ENCODE measurements at places on chromosomes 11 and 22.

- DNase-seq: no peak
Observed at GRCh38 chr22:45204241-45204640, 36.5 kb downstream of the KIAA0930 start.

DNA sequence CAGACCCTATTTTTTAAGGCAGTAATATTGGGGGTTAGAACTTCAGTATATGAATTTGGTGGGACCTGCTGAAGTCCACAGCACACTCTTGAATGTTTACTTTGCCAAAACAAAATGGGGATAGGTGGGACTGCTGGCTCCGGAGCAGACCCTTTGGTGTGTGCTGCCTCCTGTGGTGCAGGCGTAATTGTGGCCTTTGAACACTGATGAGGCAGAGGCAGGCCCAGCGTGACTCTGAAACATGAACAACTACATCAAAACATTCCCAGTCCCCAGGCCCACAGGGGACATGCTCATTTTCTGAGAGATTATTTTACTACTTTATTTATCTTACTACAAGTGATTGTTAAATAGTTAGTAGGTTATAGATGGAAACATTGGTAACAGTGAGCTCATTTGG, 225.0 kb upstream of the TBCEL start:
- no peak for DNase-seq

GRCh38 chr11:119934866-119935265, 203.0 kb downstream of the TRIM29 start:
- DNase-seq: no peak

GRCh38 chr22:36386900-36387708, 663 bp downstream of the MYH9 start:
- DNase-seq: peak; percentile 54

DNA sequence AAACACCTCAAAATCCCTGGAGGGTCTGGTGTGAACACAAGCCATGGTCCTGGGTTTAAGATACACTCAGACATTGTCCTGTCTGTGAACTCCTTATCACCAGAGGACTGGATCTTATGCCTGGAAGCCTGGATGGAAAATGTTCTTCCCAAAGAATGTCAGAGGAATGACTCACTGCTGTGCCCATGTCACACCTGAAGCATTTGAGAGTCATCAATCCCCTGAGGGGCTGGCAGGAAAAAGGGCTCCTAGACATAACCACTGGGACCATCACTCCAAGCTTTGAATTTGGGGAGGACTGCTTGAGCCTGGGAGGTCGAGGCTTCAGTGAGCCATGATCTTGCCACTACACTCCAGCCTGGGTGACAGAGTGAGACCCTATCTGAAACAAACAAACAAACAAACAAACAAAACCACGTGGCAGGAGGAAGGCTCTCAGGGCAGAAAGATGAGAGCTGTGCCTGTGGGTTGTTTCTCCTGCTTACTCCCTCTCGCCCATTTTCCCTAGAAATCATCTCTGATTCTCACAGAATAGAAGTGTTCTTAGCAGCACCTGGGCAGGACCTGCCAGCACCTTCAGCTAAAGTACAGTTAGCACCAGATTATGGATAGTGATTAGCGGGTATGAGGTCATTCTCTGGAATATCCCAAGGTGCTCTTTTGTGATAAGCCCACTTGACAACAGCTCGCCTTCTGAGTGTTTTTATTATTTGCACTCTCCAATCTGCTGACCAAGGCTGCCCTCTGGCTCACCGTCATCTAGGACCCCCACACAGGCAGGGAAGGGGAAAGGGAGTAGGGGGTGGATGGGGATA, 11.9 kb upstream of the PRG2 start:
- DNase-seq: no peak

- DNase-seq: no peak
Observed at GRCh38 chr11:77993902-77994301, 566 bp downstream of the INTS4 start.

DNA sequence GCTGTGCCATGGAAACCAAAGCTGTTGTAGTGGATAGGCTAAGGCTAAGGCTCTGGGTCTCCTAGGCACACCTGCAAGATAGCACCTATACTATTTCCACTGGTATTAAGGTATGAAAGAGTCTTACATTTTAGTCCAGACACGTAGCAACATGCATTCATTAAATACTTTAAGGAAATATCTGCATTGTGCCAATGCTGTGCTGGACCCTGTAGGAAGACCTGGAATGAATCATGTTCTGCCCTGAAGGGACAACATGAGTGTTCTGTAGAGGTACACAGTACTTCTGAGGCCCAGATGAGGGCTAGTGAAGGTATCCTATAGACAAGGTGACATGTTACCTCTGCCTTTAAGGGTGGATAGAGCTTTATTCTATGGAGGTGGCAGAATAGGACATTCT, 35.2 kb upstream of the RRM1 start:
- DNase-seq: no peak

DNA sequence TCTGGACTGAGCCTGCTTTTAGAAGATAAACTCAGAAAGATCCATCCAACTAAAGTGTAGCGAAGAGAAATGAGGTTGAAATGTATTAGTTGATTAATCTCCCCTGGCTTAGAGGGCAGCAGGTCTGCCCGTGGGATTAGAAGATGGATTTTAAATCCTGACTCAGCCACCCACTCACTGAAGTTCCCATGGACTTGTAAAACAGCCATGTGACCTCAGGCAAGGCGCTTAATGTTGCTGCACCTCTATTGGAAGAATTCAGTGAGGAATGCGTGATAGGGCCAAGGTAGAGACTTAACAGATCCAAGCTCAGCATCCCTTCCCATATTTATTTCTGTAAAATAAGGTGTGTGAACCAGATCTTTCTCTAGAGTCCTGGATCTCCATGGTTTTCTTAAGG, 45.1 kb upstream of the ELF5 start:
- DNase-seq: no peak

DNA sequence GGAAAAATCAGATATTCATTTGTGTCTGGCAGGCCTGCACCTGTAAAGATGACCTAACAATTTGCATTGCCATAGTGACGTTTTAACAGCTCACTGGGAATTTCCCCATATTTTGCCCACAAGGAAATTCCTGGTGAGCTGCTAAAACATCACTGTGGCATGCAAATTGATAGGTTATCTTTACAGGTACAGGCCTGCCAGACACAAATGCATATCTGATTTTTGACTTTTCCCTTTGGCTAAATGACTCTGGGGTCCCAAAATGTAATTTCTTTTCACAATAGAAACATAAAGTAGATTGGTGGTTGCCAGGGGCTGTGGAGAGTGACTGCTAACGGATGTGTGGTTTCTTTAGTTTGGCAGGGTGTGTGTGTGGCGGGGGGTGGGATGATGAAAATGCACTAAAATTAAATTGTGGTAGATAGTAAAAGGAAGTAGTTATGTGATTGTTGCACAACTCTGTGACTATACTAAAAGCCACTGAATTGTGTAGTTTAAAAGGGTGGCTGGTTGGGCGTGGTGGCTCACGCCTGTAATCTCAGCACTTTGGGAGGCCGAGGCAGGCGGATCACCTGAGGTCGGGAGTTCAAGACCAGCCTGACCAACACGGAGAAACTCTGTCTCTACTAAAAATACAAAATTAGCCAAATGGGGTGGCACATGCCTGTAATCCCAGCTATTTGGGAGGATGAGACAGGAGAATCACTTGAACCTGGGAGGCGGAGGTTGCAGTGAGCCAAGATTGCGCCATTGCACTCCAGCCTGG, 18.5 kb upstream of the FEZ1 start:
- peak; percentile 65 for DNase-seq

- DNase-seq: no peak
Observed at GRCh38 chr11:41003339-41004282, 455.8 kb downstream of the LRRC4C start.

GRCh38 chr11:95429376-95429907, 198.4 kb upstream of the SESN3 start:
- no peak for DNase-seq

GRCh38 chr11:71129624-71130023, 122.8 kb downstream of the SHANK2 start:
- no peak for DNase-seq

- no peak for DNase-seq
Observed at GRCh38 chr22:29690476-29690875, 29.3 kb upstream of the CABP7 start.

GRCh38 chr11:19970944-19971343, 189.3 kb downstream of the DBX1 start:
- peak; percentile 7 for DNase-seq

DNA sequence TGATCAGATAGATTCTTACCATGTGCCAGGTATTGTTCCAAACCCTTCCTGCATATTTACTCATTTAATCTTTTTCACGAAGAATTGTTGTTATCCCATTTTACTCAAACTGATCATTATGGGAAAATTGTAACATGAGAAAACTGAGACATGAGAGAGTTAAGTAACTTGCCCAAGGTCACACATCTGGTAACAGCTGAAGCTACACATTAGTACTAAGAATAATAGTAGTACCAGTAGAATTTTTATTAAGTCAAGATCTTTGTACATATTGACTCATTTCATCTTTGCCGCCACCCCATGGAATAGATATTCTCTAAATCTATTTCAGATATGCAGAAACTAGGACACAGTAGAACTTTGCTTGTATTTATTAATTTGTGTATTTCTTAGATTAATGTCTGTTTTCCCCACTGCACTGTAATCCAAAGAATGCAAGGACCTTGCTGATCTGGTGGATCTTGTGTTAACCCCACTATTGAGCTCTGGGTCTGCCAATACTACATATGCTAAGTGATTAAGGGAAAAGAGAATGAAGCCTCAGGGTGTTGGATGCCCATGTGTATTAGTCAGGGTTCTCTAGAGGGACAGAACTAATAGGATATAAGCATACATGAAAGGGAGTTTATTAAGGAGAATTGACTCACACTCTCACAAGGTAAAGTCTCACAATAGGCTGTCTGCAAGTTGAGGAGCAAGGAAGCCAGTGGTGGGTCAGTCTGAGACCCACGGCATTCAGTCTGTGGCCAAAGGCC, 72.8 kb downstream of the PARVA start:
- DNase-seq: no peak

GRCh38 chr11:35554491-35555437, 29.3 kb upstream of the PAMR1 start:
- DNase-seq: no peak

DNA sequence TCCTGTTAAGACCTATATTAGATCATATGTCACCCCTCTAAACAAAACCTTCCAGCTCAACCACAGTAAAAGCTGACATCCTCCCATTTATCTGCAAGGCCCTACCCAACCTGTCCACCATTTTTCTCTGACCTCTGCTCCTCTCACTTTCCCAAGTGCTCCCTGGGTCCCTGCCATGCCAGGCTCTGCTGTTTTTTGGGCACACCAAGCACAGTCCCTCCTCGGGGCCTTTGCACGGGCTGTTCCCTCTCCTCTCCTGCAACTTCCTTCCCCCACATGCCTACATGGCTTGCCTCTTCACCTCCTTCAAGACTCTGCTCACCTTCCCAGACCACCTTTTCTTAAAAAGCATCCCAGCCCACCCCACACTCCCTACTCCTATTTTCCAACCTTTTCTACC, 9.8 kb downstream of the TST start:
- DNase-seq: no peak

DNA sequence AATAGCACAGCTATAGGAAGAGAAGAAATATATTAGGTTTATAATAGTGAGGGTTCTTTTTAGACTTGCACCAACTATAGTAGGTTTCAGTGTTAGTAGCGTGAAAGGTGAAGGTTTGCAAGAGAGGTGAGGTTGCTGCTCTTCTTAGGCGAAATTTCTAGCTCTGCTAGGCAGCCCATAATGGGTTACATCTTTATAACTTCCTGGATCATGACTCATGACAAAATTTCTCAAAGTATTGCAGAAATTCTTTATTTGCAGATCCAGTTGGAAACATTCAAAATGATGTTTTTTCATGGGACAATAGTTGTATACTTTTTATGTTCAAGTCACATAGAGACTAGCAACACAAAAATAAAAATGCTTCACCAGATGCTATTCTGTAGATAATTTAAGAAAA, 260.0 kb downstream of the SOX6 start:
- no peak for DNase-seq

DNA sequence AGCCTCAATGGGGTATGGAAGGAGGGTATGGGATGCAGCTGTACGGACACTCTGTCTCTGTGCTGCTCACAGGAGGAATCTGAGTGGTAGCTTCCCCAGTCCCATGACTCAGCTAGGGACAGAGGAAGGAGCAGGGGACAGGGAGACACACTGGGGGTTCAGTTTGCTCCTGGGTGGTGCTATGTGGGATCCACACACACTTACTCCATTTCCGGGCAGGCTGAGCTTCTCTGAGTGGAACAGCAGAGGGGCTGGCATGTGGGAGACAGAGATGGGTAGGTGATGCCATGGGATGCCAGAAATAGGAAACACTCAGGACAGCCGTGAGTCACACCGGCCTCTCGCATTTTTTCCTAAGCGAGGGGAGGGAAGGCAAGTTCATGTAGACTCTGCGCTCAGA, 59.2 kb upstream of the KIRREL3 start:
- DNase-seq: no peak

- DNase-seq: no peak
Observed at GRCh38 chr22:31162015-31162765, 2.2 kb downstream of the RNF185 start.

DNA sequence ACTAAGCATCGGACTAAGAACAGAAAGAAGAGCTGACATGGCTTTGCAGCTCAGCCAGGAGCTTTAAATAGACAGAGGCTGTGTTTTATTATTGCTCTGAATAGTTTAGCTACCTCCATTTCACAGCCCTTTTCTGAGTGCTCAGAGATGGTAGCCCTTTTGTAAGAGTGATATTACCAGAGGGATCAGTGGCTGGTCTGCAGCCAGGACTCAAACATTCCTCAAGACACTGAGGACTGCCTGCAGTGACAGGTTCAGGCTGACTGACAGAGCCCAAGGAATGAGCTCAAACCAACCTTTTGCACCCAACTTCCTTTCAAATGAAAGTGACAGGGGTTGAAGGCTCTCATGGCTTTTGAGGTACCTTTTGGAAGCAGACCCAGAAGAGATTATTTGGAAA, 189.0 kb downstream of the DDX10 start:
- no peak for DNase-seq

GRCh38 chr11:17012712-17013547, 1.3 kb downstream of the PLEKHA7 start:
- DNase-seq: no peak

DNA sequence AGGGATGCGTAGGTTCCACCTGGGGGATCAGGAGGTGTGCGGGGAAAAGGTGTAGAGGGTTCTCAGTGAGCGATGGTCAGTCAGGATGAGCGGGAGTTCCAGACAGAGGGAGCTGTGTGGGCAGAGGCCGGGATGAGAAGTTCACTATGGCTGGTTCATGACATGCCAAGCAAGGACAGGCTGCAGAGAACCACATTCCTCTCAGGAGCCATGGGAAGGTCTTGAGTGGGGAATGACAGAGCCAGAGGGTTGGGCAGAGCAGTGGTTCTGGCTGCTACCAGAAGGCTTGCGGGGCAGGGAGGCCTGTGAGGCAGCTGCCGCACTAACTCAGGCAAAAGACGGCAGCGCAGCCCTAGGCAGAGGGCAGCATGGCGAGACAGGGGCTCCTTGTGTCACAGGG, 66.1 kb downstream of the SCUBE1 start:
- DNase-seq: no peak

GRCh38 chr11:102302241-102302640, 15.0 kb upstream of the BIRC3 start:
- DNase-seq: no peak

- DNase-seq: no peak
Observed at GRCh38 chr11:88169471-88169870, 5.8 kb downstream of the RAB38 start.
